ENCODE measurements at places on chromosomes 7 and 10.

- no peak for DNase-seq
Measured at GRCh38 chr7:148878317-148878716, 5.8 kb downstream of the EZH2 start.

DNA sequence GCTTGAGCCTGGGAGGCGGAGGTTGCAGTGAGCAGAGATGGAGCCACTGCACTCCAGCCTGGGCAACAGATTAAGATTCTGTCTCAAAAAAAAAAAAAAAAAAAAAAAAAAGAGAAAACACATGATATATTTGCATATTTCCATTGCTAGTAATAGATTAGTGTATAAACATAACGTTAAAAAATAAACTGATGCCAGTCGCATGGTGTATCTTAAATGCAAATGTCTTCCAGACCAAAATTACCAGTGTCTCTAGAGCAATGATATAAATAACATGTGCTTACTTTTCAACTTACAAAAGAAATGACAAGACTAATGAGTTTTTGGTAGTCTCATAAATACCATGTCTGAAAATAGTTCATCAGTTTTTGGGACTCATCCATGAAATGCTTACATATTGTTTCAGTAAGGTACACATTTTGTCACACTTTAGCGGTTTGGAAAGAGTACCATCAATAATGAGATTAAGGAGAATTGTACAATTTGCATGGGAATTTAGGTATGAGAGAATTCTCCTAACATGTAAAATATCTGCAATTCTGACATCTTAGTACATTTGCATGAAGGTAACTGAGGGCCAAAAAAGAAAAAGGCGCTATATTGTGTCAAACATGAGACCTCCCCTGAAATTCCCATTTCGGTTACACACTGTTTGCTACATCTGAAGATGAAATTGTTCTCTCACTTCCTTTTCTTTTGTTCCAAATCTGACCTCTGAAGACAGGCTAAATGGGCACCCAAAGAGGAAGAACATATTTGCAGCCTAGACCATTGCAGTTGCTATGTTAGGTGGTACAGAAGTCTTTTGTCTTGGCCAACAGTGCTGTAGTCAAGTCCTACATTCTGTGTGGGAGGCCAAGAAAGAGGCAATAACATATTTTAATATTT lies 51.5 kb upstream of the PIP4K2A start:
- no peak for DNase-seq

- no peak for DNase-seq
Measured at GRCh38 chr10:114822444-114823076, 980 bp downstream of the FHIP2A start.

DNA sequence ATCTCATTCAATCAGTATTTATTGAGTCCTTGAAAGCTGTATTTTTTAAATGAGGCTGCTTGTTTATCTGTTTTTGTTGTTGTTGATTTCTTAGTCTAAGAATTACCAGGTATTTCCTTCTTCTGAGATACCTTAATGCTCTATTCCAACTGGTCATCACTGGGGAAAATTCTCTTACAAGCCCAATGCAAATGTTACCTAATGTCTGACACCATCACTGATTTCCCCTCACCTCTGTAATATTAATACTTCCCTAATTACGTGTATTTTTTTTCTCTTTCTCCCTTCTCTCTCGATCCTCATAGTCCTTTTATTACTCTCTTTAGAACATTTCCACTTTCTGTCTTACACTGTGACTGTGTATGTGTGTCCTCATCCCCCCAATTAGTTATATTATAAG lies 13.9 kb downstream of the HDAC9 start:
- no peak for DNase-seq

DNA sequence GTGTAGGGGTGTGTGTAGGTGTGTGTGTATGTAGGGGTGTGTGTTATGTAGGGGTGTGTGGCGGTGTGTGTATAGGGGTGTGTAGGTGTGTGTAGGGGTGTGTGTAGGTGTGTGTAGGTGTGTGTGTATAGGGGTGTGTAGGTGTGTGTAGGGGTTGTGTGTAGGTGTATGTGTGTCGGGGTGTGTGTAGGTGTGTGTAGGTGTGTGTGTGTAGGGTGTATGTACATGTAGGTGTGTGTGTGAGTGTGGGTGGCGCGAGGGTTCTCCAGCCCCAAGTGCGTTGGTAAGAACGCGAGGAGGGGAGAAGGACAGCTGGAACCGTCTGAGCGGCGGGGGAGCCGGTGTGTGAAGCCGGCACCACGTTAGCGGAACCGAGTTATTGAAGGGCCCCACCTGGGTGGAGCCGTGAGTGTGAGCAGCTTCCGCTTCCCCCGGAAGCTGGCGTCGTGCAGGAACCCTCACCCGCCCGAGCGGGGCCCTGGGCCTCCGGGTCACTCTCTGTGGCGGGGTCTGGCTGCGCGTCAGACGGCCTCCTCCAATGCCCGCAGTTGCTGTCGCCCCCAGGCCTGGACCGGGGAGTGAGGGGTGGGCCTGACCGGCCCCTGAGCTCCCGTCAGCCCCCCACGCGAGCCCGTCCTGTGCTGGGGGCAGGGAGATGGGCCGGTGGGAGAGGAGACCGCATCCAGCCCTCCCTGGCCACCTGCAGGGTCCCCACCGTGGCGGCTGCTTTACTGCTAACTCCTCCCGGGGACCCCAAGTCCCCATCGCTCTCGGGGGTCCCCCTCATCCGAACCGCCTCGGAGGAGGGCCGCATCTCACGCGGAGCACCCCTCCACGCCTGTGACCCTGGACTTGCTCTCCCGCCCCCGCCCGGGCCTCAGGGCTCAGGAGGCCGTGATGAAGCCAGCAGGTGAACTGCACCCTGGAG lies 49.6 kb upstream of the PSMG3 start:
- DNase-seq, result no peak

DNA sequence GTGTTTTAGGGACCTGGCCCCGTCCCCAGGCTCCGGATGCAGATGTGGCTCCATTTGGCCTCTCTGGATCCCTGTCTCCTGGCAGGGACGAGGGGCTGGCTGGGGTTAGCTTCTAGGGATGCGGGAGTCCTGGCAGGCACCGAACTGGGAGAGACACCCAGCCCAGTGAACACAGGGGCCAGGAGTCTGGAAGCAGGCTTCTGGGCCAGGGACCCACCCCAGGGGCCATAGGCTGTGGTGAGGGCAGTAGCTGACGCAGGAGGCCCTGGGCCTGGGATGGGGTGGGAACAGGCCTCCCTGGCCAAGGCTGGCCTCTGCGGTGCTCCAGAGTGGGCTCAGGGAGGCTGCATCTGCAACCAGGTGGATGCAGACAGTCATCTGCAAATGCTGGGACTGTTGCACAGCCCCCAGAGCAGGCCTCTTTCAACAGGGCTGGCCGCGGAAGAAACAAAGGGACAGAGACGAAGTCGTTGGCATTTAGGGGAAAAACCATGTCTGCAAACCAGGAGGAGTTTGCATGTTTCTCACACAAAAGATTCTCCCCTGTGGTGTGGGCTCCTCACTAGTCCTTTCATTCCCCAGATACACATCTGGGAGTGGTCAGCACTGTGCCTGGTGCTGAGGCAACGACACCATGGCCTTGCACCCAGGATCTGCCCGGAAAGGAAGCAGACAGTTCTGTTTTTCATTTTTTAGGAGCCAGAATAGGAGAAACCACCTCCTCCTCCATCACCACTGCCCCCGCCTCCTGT lies 36.4 kb upstream of the ZNF488 start:
- no peak for DNase-seq

DNA sequence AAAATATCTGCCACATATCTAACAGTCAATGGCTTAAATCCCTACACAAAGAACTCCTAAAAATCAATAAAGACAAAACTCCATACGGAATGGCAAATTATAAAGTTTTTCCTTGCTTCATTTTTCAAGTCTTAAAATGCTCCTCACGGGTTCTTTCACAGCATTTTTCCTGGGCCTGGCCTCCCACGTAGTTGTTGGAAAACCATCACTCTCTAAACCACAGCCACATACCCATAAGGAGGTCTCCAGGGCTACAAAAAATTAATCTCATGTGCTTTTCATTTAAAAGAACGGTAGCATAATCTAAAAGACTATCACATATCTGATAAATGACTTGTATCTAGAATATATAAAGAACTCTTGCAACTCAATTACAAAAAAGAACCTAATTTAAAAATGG lies 2.9 kb downstream of the COA1 start:
- no peak for DNase-seq

GRCh38 chr10:100101192-100102076 lies 19.8 kb upstream of the CPN1 start:
- DNase-seq, result no peak

Data from stimulated activated CD4-positive, alpha-beta T cell treated with anti-CD3 and anti-CD28 coated beads, TNF-alpha, amount 100 ng/mL, for 24 hours (primary cell).